ENCODE measurements at places on chromosomes 2 and 18.
A peak's percentile ranks its signal among the peaks of the same experiment; 100 is the strongest.

DNA sequence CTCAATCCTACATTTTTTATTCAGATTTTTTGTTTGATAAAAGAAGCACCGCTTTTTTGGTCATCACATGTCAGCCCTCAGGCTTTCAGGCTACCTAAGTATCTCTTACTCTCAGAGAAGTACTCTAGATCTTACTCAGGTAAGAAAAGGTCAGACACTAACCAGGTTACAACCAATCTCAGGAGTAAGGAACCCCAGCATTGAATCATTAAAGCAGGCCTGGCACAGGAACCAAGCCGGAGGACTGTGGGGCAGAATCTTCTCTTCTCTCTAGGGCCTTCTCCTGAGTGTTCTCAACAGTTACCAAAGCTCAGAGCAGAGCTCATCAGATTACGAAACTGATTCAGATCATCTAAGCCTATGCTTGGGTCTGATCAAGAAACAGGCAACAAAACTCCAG is 28.2 kb downstream of the RBMS1 start:
- no peak for DNase-seq

DNA sequence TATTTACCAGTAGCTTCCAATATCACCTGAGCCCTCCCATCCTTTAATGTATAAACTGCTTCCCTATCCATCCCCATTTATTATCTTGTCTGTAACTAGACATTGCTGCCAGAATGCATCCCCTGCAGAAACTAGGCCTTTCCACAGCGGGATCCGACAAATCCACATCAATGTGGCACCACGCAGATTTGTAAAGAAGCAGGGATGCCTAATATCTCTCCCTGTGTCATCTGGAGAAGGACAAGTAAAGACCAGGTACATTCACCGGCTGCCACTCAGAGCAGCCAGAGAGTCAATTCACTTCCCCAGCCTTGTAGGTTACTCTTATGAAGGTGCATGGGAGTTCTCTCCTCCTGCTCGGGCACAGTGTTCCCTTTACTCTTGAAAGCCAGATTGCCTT is 98.8 kb upstream of the MAP3K20 start:
- no peak for DNase-seq

DNA sequence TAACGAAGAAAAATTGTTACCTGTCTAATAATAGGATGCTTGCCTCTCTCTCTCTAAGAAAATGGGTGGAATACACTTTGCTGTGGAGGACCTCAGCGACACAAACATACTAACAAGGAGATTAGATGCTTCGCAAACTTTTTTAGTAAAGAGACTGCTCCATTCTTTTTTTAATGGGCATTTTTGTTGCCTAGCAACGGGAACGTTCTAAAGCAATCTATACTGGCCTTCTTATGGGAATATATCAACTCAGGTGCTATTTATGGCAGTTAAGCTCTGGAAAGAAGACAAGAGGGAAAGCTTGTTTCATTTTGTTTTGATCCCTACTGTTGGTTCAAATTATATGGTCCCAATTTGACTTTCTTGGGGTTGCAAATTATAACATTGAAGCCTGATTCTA is 86.8 kb upstream of the CBLN2 start:
- no peak for DNase-seq

GRCh38 chr2:100730290-100730868 is 89.6 kb upstream of the NPAS2 start:
- no peak for DNase-seq

- no peak for DNase-seq
Measured at GRCh38 chr2:8658064-8658862, 23.6 kb upstream of the ID2 start.

DNA sequence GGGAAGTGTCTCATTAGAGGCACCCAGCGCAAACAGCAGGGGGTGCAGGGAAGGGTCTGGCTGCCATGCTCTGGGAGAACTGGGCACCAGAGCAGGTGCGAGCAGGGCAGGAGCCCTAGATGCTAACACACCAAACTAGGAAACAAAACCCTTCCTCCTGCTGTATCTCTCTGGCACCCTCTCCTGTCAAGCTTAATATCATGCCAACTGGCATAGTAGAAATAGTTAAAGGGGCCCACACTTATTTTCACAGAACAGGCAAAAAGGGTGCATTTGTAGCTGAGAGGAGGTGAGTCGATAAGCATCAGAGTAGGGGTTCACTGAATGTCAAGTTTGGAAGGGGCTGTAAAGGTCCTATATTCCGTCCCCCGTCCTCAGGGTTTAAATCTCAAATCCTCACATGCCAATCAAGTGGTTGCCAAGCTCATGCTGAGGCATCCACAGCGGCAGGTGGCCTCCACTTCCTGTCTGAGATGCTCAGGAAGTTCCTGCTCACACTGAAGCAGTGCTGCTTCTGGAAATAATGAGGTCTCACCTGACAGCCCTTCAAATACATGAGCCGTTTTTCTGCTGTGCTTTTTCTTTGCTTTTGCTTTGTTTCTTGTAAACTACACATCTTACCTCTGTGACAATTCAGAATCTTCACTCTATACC is 14.9 kb upstream of the ACKR3 start:
- no peak for DNase-seq

DNA sequence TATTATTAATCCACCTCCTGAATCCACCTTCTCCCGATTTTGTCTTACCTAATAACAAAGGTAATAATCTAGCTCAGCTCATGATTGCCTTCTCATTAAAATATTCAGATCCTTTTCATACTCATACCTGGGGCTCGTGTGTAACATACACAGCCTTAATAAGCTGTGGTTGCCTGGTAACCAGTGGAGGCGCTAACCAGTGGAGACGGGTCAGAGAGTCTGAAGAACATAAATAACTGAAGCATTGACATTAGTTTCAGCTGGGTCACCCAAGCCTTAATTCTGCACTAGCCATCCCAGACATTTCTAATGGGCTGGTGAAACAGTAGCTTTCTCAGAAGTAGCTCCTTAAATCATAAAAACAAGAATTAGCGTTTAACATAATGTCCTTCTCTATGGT is 14.8 kb upstream of the DTNA start:
- DNase-seq = no peak

GRCh38 chr2:226777611-226778010 is 22.0 kb downstream of the IRS1 start:
- DNase-seq = no peak

- DNase-seq = no peak
Measured at GRCh38 chr2:235157746-235158482, 206.1 kb downstream of the SH3BP4 start.

DNA sequence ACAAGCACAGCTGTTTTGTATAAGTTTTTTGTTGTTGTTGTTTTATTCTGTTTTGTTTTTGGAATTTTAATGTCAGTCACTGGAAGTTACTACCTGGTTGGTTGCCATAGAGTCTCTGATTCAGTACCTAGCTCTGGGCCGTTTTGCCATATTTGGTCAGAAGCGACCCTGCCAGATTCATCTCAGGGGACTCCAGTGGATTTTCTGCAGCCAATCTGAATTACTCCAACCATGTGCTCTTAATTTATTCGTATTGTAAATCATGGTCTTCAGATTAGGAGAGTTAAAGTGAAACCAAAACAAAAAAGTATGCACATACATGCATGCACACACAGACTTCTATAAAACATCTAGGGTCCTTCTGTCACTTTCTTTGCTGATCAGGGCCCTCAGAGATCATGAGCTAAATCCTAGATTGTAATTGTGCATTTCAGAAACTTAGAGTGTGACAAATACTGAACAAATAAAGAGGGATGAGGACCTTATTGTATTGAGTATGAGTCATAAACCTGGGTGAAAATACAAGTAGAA is 317.4 kb upstream of the UBE2E3 start:
- no peak for DNase-seq

DNA sequence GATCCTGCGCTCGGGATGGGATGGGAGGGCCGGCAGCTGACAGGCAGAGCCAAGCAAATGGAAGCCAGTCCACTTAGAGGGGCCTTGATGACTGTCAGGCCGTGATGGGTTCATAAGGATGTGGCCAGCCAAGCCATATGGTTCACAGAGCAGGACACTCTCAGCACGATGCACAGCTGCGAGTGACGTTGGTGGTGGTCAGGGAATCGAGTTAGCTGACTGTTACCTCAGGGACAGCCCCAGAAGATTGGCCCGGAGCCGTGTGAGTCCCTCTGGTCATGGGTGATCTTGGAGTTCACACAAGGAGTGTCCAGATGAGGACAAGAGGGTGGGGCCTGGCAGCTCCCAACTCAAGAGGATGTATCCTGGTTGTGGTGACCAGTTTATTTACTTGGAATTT is 70.2 kb downstream of the TPGS2 start:
- DNase-seq = no peak

GRCh38 chr18:32549248-32550110 is 78.8 kb upstream of the GAREM1 start:
- peak; percentile 9 for DNase-seq

DNA sequence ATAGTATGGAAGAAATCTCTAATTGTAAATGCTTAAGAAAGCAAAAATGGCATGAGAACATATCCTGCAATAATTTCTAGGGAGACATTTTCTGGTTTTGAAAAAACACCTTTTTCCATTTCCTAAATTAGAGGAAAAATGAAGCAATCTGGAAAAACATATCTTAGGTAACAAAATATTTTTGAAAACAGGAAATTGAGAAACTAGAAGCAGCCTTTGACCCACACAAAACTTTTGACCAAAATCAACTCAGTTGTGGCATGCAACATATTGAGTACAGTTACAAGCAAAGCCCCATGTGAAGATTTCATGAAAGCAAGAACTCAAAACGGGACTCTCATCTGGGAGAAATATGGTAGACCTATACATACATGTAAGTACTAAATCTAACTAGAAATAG is 28.6 kb upstream of the CHAC2 start:
- no peak for DNase-seq

GRCh38 chr18:6273423-6273822 is 141.3 kb downstream of the L3MBTL4 start:
- no peak for DNase-seq

GRCh38 chr2:22274661-22275060 is 1110.3 kb upstream of the KLHL29 start:
- DNase-seq = no peak

GRCh38 chr2:227035711-227036367 is 128.2 kb downstream of the COL4A4 start:
- DNase-seq = no peak

GRCh38 chr2:218405746-218406208 is 6.1 kb downstream of the CTDSP1 start:
- no peak for DNase-seq

DNA sequence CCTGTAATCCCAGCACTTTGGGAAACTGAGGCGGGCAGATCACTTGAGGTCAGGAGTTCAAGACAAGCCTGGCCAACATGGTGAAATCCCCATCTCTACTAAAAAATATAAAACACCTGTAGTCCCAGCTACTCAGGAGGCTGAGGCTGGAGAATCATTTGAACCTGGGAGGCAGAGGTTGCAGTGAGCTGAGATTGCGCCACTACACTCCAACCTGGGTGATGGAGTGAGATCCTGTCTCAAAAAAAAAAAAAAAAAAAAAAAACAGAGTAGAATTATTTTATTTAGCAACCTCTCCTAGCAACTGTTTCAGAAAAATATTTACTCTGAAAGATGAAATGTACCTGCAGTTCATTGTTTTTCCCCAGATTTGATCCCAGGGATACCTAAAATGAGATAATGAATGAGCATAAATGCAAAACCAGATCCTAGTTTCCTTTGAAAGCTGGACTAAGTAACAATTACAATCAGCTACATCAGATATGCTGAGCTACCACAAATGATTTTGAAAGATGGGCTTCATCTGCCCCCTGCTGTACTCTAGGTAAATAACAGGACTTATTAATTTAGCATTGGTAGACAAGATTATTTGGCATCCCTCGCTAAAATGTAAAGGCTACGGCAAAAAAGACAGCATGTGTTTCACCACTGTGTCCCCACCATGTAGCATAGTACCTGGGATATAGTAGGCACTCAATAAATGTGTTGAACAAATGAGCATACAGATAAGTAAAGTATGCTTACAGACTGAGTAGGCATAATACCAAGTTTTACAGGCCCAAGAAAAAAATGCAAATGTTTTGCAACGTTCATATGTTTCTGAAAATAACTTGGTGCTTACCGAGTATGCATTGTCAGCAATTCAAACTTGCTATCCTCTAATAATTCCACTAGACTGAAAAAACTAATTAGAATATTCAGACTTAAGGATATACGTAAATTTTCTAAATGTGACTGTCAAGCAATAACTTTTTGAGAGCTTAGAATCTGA is 102.5 kb downstream of the ATL2 start:
- DNase-seq = no peak

DNA sequence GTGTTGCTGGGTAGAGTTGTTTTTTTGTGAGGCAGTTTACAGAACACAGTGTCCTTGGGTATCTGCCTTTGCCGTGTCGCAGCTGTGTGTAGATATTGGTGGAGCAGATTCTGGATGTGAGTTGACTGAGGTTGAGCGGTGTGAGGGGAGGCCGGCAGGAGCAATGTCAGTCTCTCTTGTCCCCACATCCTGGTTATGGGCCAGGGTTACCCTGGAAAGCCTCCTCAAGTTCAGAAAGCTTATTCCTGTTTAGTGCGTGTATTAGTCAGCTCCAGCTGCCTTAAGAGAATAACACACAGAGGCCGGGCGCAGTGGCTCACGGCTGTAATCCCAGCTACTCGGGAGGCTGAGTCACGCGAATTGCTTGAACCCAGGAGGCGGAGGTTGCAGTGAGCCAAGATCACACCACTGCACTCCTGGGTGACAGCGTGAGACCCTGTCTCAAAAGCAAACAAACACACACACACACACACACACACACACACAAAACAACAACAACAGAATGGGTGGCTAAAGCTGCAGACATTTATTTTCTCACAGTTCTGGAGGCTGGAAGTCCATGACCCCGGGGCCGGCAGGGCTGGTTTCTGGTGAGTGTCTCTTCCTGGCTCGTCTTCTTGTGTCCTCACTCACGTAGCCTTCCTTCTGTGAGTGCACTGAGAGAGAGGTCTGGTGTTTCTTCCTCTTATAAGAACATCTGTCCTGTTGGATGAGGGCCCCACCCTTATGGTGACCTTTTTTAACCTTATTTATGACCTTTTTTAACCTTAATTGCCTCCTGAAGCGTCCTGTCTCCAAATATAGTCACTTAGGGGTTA is 5.1 kb downstream of the NCK2 start:
- DNase-seq = no peak

GRCh38 chr2:100780203-100781008 is 39.5 kb upstream of the NPAS2 start:
- no peak for DNase-seq

- no peak for DNase-seq
Measured at GRCh38 chr18:76654577-76654976, 159.5 kb upstream of the ZNF516 start.

GRCh38 chr2:239054921-239055320 is 207.0 kb downstream of the TWIST2 start:
- no peak for DNase-seq

GRCh38 chr2:10504370-10504993 is 56.4 kb upstream of the ODC1 start:
- DNase-seq = no peak

All from stimulated activated CD8-positive, alpha-beta memory T cell treated with anti-CD3 and anti-CD28 coated beads, Interleukin-4, amount 100 ng/mL, for 1 hour (primary cell).